ENCODE measurements at places on chromosomes 5 and 9.

GRCh38 chr5:6264394-6264793, 114.0 kb downstream of the MED10 start:
- no peak for DNase-seq

DNA sequence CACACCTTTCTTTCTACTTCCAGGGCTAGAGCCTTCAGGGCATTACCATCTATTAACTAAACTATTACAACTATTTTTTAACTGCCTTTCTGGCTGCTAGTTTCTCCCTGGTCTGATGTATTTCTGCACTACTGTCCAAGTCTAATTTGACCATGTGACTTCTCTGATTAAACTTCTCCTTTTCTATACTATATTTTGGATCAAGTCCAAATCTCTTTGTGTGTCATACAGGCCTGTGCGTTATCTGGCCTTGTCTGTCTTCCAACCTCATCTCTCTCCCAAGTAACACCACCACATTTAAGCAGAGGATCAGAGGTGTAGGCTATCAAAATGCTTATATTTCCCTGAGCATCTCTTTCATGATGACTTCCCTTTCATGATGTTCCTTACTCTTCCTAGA, 47.2 kb upstream of the OR13F1 start:
- no peak for DNase-seq

- no peak for DNase-seq
These were observed 111.3 kb upstream of the ABCA1 start for GRCh38 chr9:105039175-105039799.

- DNase-seq = no peak
These were observed 254.7 kb upstream of the TRPC7 start for GRCh38 chr5:136620016-136620419.

DNA sequence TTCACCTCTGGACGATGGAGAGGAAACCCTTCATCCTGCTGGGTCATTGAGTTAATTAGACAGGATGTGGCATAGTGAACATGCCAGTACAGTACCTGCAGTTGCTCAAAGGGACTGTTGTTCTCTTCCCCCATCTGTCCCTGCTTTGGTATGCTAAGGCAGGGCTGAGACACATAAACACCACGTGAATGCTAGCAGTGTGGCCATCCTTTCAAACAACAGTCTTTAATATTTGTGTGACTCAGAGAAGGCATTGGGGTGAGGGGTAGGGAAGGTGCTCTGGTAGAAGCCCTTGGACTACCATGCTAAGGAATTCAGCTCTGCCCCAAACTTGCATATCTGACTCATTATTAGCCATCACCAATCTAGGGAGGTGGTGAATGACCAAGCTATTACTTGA, 180.2 kb upstream of the ZNF618 start:
- no peak for DNase-seq

- no peak for DNase-seq
These were observed 131.1 kb upstream of the NR4A3 start for GRCh38 chr9:99690573-99690972.

DNA sequence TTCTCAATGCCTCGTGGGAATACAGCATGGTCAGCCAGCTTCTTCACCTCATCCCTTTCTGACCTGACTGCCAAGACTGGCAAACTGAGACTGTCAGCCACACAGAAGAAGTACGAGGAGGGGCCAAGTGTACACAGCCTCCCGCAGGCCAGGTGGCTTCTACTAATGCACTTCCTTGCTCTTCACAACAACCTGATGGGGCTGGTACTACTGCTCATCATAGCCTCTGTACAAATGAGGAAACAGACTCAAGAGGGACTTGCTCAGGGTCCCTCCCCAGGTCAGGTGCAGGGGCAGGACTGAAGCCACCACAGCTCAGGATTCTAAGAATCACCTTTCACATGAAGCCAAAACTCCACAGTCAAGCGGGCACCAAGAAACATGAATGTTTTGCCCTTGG, 21.3 kb downstream of the NIPAL4 start:
- no peak for DNase-seq

- peak; percentile 35 for DNase-seq
These were observed 49.4 kb downstream of the MEF2C start for GRCh38 chr5:88833371-88834130.

- no peak for DNase-seq
These were observed 14.2 kb downstream of the COL5A1 start for GRCh38 chr9:134655586-134656333.

- DNase-seq = no peak
These were observed 79.2 kb upstream of the MRPS30 start for GRCh38 chr5:44729536-44729935.

GRCh38 chr9:91949392-91949945, 559 bp downstream of the ROR2 start:
- no peak for DNase-seq

DNA sequence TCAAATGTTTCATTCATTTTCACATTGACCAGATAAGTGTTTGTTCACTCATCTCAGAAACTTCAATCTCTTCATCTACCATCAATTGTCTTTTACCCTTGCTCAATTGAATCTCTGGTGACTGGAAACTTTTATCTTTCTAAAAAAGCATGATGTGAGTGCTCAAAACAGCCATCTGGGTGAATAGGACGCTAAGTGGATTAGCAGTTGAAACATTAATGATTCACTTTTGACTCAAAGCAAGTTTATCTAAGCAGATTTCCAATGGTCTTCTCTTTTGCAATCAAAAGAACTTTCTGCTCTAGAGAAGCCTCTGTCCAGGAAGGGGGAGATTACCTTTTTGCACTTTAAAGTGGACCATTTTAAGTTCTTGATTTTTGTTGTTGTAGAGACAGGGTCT, 22.2 kb downstream of the KLF4 start:
- DNase-seq = no peak

- DNase-seq = no peak
These were observed 300.7 kb upstream of the IZUMO3 start for GRCh38 chr9:24846248-24846912.

DNA sequence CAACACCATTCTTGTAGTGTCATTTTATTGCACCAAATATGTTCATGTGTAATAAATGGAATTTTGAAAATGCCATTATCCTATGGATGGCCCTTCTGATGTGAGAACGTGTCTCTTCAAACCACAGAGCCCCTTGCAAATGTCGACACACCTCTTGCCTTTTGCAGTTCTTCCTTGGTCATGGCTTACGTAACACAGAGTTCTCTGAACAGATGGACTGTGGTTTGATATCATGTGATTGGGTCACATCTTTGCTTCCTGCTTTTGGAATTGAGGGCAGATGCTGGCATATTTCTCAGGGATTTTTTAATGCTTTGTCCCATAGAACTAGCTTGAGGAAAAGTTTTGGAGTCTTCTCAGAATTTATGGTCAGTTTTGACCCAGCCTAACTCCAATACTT, 4.6 kb downstream of the TGFBR1 start:
- no peak for DNase-seq

DNA sequence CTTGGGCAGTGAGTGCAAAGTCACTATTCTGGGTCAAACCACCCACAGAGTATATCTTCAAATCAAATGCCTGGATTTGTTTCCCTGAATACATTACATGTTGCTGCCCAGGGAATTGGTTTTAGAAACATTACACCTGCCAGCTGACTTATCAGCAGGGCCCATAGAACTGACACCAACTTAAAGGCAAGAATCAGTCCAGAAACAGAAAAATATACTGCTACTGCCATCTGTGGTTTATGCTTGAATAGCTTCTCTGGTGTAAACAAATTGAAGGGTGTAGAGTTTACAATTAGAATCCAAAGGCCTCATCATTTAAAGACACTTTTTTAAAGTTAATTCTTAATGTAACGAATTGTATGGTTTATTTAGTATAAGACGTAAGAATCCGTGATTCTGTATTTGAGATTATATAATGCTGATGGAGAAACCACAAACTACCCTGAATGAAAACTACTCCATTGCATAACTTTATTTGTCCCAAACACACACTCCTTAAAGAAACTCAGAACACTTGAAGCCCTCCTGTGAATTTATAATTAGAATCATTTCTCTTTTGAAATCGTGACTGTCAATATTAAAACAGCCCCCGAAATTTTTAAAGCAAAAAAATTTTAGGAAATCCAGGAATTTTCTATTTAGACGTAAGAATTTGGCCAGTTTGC, 6.2 kb downstream of the NR6A1 start:
- no peak for DNase-seq

- DNase-seq = no peak
These were observed 348.8 kb upstream of the CLINT1 start for GRCh38 chr5:158207733-158208132.

Data from T-helper 1 cell (primary cell).